Stimulated activated CD8-positive, alpha-beta memory T cell treated with anti-CD3 and anti-CD28 coated beads, Interleukin-4, amount 100 ng/mL, for 1 hour (primary cell): ENCODE measurements at places on chromosomes 2 and 18.

DNA sequence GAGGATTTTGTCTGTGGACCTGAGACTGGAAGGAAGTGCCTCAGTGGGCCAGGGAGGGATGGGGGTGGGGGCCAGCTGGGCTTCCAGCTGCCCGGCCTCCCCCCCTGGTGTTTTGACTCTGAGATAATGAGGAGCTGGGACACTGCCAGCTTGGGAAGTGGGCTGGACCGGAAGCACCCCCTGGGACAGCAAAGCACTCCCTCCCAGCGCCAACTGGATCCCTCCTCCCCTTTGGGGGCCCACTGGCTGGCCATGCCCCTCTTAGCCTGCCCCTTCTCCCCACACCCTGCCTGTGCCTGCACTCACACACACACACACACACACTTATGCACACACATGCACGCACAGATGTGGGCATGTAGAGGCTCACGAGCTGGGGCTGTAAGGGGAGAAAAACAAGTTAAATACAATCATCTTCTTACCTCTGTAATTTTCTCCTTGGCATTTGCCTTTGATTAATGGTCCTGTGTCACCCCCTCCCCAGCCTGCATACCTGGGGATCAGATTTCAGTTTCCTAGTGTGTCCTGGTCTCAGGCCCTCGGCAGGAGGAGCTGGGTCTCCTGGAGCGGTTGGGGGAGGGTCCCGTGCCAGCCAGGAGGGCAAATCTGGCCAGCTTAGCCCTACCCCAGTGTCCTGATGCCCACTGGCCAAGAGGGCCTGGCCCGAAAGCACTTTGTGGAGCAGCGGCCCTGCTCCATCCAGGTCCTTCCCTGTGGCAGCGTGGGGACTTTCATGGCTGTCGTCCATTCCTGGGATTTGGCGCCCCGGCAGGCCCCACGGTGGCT, 3.6 kb downstream of the ITM2C start:
- no peak for DNase-seq

DNA sequence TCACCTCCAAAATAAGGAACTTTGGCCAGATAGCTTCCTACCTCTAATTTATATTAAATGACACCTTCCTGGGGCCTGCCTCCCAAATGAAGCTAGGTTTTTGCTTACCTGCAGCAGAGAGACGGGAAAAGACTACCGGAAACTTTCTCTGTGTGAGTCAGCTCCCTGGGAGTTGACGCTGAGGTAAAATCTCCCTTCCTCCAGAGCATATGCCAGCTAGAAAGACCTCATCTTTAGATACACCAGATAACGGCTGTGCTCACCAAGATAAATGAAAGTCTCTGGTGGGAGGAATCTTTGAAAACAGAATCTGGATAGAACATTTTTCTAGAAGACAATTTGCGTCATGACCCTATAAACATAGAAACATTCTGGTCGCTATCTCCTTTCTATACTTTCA, 99.7 kb upstream of the RFX8 start:
- DNase-seq, result no peak

DNA sequence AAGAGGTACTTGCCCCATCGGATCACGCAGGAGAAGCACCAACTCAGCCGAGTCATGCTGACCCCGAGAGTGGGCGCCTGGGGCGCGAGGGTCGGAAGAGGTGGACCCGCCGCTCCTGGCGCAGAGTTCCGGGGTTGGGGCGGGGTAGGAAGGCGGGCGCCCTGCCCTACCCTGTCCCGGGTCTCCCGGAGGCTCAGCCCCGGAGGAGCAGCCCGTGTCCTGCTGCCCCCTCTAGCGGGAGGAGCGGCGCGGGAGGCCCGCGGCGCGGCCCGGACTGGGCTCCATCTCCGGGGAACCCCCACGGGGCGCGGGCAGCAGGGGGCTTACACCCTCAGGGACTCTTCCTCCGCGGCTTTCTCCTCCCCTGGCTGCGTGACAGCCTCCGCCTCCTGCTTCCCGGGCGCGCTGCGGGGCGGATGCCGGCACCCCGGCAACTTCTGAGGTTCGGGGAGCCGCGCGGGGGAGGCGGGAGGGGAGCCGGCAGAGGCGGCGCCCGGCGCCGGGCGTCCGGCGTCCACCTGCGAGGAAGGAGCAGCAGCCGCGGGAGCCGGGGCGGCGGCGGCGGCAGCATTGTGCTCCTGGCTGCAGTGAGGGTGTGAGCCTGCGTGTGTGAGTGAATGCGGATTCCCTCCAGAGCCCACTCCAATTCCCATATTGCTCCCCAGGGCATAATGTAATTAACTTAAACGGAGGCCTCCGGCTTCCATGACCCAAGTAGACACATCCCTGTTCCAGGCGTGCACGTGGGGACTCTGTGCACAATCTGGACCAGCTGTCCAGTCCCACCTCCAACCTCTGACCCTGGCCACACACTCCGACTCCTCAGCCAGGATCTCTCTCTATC, 7.6 kb upstream of the TNS1 start:
- no peak for DNase-seq

DNA sequence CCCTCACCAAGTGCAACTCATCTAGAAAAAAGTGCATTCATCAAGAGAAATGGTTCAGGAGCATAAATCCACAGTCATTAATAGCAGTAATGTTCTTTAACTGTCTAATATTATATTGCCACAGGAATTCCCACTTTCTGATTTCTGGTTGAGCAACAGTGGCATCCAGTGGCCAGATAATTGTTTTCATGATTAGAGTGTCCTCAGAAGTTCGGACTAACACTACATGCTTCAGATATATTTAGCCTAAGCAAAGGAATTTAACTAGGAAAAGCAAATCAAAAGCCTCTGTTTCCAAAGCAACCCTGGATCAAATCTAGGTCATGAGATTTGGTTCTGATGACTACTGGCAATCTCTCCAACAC, 9.8 kb upstream of the ERBB4 start:
- no peak for DNase-seq

GRCh38 chr2:143382573-143382972, 253.4 kb downstream of the ARHGAP15 start:
- DNase-seq, result no peak

GRCh38 chr2:109726379-109727270, 67.5 kb upstream of the RGPD5 start:
- DNase-seq, result no peak

DNA sequence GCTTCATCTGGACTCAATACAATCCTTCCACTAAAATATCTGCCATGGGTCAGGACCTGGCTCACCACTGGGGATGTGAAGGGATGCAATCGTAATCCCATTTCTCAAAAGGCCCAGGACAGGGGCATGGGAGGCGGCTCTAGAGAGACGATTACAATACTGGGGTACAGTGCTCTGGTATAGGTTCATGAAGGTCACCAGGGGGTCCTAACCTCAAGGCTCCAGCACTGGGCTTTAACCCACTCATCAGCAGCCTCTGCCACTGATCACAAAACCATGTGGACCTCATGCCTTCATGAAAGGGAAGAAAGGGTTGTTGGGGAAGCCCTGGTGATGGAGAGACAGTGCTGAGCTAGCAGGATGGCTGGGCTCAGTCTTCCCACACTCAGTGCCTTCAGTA, 48.8 kb downstream of the ADD2 start:
- DNase-seq, result no peak

GRCh38 chr2:241372361-241372992, 16.4 kb downstream of the FARP2 start:
- DNase-seq, result no peak

DNA sequence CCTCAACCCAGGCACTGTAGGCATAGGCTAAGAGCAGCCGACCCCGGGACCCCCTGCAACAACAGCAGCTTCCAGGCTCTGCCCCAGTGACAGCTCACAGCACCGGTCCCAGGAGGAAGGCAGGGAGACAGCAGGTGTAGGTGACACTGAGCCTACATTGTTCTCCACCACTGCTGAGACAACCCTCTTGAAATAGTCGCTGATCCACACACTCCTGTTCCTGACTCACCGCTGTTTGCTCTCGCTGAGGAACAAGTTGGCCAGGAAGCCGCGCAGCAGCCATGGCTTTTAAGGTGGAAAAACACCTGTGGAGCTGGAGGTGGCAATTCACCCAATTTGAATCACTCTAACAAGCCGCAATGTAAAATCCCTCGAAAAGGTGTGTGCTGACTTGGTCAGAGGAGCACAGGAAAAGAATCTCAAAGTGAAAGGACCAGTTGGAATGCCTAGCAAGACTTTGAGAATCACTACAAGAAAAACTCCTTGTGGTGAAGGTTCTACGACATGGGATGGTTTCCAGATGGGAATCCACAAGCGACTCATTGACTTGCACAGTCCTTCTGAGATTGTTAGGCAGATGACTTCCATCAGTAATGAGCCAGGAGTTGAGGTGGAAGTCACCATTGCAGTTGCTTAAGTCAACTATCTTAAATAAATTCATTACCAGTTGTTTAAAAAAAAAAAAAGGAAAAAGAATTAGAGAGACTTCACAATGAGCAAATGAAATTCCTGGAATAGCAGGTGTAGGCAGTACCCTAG, 167.5 kb downstream of the ARL4C start:
- no peak for DNase-seq

- DNase-seq, result no peak
Observed at GRCh38 chr2:69089998-69090397, 77.0 kb downstream of the ANTXR1 start.

GRCh38 chr2:234300932-234301823, 195.7 kb downstream of the ARL4C start:
- no peak for DNase-seq

DNA sequence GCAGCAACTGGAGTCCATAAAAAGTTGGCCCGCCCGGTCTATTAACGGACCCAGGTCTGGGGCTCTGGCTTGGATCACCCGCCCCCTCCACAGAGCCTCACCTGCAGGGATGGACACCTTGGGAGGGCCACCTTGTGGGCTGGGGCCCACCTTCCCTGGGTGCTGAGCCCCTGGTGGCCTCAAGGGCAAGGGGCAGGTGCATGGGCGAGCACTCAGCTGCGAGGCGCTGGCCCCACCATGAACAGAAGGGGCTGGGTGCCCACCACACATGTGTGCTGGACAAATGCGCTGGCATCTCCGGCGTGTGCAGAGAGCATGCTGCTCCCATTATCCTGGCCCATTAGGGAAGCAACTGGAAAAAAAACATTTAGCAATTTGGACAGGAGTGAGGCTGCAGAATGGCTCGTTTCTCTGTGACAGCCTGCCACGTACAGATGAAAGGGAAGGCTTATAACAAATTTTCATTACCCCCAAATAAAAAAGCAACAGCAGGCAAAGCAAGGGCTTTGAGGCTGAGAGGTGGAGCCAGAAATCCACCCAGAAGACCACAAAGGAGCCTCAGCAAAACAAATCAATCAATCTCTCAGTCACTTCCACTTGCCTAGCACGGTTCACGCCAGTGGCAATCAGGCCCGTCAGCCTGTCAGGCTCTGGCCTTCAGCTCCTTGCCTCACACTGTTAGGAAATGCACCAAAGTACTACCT, 253.1 kb upstream of the ZNF521 start:
- no peak for DNase-seq

GRCh38 chr18:56188529-56189275, 449.7 kb downstream of the TXNL1 start:
- no peak for DNase-seq

- DNase-seq, result no peak
Observed at GRCh38 chr18:24850532-24850931, 390.1 kb downstream of the HRH4 start.

DNA sequence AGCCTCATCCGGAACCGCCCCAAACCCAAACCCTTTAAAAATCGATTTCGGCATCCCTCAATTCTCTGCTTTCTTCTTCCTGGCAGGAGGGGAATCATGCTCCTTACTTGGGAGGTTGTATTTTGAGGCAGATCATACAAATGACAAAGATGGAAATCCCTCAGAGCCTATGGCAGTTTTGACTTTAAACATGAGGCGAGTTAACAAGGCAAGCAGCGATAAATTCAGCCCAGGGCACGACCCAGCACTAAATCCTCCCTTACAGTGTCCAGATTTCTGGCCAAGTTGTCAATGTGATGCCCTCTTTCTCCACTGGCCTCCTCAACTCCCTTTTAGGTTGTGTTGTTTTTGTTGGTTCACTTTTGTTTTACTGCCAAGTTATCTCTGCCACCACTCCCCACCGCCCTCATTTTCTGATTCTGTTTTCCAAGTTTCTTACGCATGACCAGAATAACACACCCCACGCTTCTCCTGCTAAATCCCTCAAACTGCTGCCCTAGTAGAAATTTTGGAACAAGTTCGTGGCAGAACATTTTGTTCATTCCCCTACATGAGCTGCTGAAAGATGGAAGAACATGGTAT, 68.3 kb downstream of the CTAGE1 start:
- no peak for DNase-seq
